ENCODE measurements at places on chromosomes 7 and 10.

GRCh38 chr7:111388912-111389311 is 173.4 kb downstream of the IMMP2L start:
- no peak for DNase-seq

DNA sequence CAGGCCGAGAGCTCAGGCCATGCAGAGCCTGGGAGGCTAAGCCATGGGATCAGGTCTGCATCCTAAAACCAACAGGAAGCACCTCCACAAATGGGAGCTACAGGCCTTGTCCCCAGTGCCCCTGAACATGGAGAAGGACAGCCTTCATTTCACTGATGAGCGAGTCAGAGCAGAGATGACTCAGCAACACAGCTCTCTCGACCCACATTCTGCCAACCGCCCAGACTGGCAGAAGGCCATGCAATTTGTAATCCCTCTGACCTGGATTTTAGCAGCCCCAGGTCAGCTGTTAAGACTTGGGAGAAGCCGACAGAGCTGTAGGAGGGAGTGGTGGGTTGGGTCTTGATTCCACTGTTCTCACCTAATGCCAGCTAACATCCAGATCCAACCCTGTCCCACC is 25.5 kb downstream of the VOPP1 start:
- DNase-seq = no peak

DNA sequence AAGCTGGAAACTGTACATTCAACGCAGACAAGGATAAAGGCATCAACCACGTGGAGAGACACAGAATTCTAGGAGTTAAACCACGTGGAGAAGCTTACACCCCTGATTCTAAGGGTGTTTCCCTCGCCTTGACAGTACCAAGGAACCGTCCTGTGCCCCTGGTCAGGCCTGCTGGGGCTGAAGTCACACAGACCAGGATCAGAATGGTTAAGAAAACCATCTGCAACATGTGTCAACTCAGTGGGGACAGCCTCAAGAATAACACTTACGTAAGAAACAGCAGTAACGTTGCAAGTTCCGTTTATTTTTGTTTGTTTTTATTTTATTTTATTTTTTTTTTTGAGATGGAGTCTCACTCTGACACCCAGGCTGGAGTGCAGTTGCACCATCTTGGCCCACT is 55.6 kb downstream of the CHST15 start:
- no peak for DNase-seq

DNA sequence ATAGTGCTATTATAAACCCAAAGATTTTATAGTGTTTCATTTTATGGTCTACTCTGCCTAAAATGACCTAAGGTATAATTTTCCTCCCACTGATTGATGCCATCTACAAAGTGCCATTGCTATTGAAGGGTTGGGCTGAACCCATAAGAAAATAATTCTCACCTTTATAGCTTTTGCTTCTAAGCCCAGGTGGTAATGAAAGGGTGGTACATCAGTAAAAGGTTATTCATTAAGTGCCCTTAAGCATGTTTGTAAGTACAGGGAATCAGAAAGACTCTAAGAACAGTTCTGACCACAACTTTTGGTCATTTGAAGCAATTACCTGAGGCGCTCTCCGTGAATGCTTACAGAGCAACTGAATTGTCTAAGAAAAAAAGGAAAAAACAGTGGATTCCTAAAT is 1247.3 kb downstream of the NXPH1 start:
- DNase-seq = no peak

DNA sequence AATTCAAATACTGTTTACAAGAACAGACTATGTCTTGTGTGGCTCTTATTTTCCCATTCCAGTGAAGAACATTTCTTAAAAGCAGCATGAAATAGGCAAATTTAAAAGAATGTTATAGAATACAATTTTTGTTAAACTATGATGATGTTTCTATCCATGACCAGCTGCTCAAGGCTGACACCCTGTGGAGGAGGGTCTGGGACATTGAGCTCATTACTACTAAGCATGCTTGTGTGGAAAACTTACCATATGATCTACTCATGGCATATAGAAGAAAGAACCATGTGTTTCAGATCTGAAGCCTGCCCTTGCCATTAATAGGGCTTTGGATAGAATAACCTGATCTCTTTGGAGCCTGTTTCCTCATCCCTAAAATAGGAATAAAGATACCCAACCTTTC is 125.0 kb downstream of the FOXP2 start:
- DNase-seq = no peak

DNA sequence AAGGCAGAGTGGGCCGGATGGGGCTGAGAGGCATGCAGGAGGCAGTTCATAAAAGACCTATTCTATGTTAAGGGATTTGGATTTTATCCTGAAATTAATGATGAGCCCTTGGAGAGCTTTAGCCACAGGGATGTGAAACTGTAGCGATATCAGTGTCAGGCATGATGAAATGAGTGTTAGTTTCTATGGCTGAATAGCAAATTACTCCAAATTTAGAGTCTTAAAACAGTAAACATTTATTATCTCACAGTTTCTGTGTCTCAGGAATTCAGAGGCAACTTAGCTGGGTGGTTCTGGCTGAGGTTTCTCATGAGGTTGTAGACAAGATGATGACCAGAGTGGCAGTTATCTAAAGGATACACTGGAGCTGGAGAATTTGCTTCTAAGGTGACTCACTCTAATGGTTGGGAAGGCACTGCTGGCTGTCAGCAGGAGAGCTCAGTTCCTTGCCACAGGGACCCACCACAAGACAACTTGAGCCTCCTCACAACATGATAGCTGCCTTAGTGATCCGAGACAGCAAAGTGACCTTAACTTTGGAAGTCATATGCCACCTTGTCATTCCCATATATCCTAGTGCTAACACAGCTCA is 36.7 kb upstream of the SFTPD start:
- DNase-seq = no peak

GRCh38 chr7:26618898-26619297 is 245.5 kb downstream of the SKAP2 start:
- no peak for DNase-seq

- no peak for DNase-seq
Observed at GRCh38 chr7:3408814-3409595, 108.0 kb downstream of the SDK1 start.

GRCh38 chr7:14016950-14017349 is 27.5 kb upstream of the ETV1 start:
- DNase-seq = no peak
